ENCODE measurements at places on chromosomes 12 and 14.

DNA sequence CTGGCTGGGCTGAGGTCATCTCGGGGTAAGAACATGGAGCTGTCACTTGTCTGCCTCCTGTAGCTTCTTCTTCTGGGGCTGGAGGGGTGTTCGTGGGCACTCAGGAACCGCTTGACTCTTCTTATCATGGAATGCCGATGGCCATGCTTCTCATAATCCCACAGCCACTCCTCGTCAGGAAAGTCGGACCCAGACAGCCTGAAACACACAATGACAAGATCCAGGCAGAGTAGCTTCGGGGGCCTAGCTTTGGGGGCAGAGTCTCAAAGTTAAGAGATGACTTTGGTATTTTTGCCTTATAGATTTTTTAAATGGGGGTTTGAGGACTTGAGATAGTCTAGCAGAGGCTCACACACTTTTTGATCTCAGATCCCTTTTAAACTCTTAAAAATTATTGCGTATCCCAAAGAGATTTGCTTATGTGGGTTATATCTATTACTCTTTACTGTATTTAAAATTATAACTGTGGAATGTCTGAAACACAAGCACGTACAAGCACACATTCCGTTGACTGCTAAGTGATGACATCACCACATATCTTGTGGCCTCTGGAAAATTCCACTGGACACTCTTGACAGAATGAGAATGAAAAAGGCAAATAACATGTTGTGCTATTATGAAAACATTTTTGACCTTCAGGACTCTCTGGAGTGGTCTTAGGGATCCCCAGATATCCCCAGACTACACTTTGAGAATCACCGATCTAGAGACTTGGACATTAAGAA is 43.3 kb downstream of the BEST3 start:
- DNase-seq = no peak

DNA sequence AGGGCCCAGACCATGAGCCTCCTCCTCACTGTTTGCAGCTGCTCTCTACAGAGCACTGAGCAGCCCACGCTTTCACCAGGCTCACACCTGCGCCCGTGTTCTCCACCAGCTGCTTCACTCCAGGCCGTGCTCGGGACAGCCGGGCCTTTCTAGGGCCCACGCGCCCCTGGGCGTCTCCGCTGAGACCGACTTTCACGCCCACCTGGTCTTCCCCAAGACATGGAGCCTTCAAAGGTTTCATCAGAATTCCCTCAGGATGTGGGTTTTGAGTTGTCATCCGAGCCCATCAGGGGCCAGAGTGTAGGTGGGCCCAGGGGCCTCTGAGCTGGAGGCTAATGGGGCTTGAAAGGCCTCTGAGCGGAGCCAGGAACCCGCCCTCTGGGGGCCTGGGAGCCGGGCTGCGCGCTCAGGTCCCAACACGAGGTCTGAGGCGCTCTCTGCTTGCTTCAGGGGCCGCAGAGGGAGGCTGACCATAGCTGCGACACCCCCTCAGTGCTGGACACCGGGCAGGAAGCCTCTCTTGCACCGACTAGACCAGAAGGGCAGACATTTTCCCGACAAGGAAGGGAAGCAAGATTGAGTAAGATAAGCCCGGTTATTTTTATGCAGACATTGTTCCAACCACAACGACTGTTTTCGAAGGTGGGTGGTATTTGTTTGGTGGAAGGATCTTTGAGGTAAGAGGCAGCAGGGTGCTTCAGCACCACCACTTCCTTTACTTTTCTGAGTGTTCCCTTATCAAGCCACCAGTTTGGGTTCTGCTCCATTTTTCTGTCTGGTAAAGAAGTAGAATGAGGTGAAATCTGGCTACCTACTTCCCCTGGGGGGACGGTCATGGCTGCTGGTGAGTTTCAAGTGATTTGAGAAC is 125.0 kb upstream of the FUT8 start:
- no peak for DNase-seq

GRCh38 chr14:103560691-103561090 is 1.8 kb downstream of the BAG5 start:
- DNase-seq = no peak

GRCh38 chr12:18285161-18285560 is 23.8 kb downstream of the PIK3C2G start:
- DNase-seq = no peak

DNA sequence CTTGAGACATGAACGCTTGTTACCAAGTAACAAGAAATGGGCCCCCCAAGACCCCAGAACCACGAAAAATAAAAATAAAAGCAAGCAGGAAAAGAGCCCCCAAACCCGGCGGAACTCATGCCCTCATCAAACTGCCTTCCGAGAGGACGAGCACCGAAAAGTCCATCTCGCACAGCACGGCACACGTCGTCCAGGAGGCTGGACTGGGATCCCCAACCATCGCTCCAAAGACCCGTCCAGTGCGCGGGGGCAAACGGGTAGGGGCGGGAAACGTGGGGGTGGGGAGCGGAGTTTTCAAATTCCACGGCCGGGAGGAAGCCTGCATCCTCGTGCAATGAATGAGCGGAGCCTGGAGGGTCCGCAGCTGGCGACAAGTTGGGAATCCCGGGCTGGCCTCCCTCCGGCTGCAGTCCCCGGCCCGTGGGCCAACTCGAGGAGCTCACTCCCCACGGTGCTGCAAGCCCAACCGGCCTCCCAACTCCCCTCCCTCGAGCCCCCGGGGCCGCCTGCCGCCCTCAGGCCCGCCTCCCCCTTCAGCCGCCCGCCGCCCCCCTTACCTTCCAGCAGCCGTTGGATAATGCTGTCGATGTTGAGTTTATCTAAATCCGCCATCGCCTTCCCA is 484 bp downstream of the PPP1CC start:
- no peak for DNase-seq

- peak; percentile 19 for DNase-seq
Measured at GRCh38 chr12:85575120-85576096, 260.8 kb downstream of the RASSF9 start.

DNA sequence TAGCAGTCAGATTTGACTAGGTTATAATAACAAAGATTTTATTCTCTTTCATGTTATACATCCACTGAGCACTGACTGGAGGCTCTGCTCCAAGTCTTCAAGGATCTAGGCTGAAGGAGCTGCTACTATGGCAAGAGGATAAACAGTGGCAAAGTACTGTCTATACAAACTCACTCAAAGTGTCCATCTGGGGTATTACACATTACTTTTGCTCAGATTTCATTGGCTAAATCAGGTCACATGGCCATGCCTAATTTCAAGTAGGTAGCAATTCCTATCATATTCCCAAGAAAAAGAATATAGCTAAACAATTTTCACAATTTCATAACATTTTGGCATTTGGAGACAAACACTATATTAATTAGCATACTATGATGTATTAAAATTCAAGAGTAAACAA is 40.9 kb downstream of the CDK17 start:
- no peak for DNase-seq

GRCh38 chr12:120861074-120861795 is 42.9 kb downstream of the SPPL3 start:
- DNase-seq = no peak

DNA sequence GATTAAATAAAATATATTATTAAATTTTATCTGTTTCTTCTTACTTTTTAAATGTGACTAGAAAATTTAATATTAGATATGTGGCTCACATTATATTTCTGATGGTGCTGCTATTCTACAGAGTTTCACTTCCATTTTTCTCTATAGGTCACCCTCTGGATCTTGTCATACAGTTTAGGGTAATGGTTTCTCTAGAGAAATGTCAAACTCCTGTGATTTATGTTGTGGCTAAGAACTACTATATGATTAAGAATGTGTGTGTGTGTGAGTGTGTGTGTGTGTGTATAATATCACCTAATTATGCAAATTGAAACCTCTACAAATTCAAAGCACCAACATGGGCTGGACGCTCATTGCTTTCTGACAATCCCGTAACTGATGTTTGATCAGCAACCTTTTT is 325.9 kb downstream of the ADAMTS20 start:
- DNase-seq = no peak

DNA sequence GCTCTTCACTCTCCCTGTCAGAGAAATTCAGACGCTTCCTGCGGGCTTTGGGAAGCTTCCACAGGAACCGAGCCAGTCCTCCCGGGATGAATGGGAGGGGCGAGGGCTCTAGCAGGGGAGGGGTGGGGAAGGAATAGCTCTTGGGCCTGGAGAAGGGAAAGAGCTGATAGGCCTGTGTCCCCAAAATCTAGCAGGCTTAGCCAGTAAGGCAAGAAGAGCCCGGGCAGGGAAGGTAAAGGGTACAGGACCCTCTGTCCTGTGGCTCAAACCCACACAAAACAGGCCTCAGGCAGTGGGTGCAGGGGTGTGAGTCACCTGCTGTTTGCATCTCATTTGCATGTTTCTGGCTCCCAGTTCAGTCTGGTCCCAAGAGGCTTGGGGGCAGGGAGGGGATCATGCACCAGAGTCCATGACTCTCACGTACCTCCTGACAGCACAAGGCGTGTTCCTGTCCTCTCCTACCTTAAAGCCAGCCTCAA is 8.7 kb upstream of the SMUG1 start:
- no peak for DNase-seq

- DNase-seq = no peak
Measured at GRCh38 chr12:28622406-28622805, 432.1 kb downstream of the CCDC91 start.

DNA sequence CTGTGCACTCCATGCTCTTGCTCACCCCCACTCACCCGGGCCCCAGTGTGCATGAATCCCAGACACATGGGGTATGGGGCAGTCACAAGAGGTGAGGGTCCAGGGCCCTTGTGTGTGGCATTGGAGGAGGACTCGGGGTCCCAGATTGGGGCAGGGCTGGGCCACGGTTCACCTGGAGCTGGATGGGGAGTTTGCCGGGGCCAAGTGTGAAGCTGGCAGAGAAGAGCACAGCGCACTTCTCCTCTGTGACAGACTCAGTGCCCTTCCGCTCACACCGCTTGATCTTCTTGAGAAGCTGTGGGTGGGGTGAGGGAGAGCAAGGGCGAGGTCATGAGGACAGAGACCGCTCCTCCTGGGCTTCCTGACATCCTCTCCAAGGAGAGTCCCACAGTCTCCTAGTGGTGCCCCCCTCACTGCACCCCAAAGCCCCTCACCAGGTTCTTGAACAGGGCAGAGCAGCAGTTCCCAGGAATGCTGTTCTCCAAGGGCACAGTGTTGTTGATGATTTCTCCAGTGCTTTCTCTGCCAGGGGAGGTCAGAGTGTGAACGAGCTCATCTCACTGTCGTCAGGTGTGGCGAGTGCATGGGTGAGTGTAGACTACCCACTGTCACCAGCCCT is 6.8 kb downstream of the STAT6 start:
- no peak for DNase-seq
